GM23338 (cell line): ENCODE measurements at places on chromosomes 7 and 10. TPM values are rescaled to one million over a fixed set of nuclear protein-coding genes. Genes with fewer than 3 reads are reported as not detected.

GRCh38 chr7:131225619-131226513 is 101.8 kb upstream of the MKLN1 start:
- DNase-seq: no peak

GRCh38 chr7:36188266-36188665 is 35.2 kb downstream of the EEPD1 start:
- DNase-seq: no peak

- DNase-seq: no peak
These were observed 24.6 kb upstream of the FOXL3 start for GRCh38 chr7:265192-265997.

- no peak for DNase-seq
These were observed 337.0 kb downstream of the CRPPA start for GRCh38 chr7:16084370-16084769.

- no peak for DNase-seq
These were observed 108.1 kb upstream of the SP8 start for GRCh38 chr7:20894806-20895205.

ACBD5 gene
- total RNA-seq: 9.8 and 12.5 TPM in 2 replicates
